Esophagus (tissue), 2 donors: ENCODE measurements at places on chromosomes 16 and 17. TPM values are rescaled to one million over a fixed set of nuclear protein-coding genes. Genes with fewer than 3 reads are reported as not detected.

The SHBG gene
- not detected for polyA plus RNA-seq

The OTOA gene
- polyA plus RNA-seq: not detected

The ZNF652 gene
- polyA plus RNA-seq: 18.5 TPM

The TAT gene
- not detected for polyA plus RNA-seq

The KRTAP1-5 gene
- not detected for polyA plus RNA-seq

The GLG1 gene
- polyA plus RNA-seq: 17.9 TPM

The BRCA1 gene
- 3.7 TPM for polyA plus RNA-seq

The LRRC36 gene
- 0.02 TPM for polyA plus RNA-seq

The SDR42E1 gene
- polyA plus RNA-seq: 2.3 TPM

The GUCY2D gene
- 0.19 TPM for polyA plus RNA-seq

The PTX4 gene
- not detected for polyA plus RNA-seq

The TNP2 gene
- polyA plus RNA-seq: not detected

The SOX15 gene
- polyA plus RNA-seq: 94.3 TPM

The CD300H gene
- polyA plus RNA-seq: not detected

The RDM1 gene
- polyA plus RNA-seq: 0.55 TPM

The KRTAP2-3 gene
- polyA plus RNA-seq: 0.10 TPM

The GPR142 gene
- polyA plus RNA-seq: 0.09 TPM

The CCL17 gene
- 7.6 TPM for polyA plus RNA-seq

The OR3A3 gene
- polyA plus RNA-seq: not detected

The PPM1E gene
- 0.02 TPM for polyA plus RNA-seq

The PRSS8 gene
- 201 TPM for polyA plus RNA-seq

The PPP1R9B gene
- 15.4 TPM for polyA plus RNA-seq

The RETREG3 gene
- polyA plus RNA-seq: 15.3 TPM

The ZG16B gene
- polyA plus RNA-seq: 1.1 TPM

The IGSF6 gene
- 1.1 TPM for polyA plus RNA-seq

The MYADML2 gene
- polyA plus RNA-seq: not detected

The BCAR1 gene
- 20.2 TPM for polyA plus RNA-seq

The SULT1A2 gene
- 0.05 TPM for polyA plus RNA-seq

The GP2 gene
- polyA plus RNA-seq: 0.45 TPM

The LRRC59 gene
- 52.1 TPM for polyA plus RNA-seq

The CSH2 gene
- not detected for polyA plus RNA-seq

The BCL6B gene
- polyA plus RNA-seq: 1.5 TPM

The HP gene
- polyA plus RNA-seq: 0.27 TPM

The CSF3 gene
- polyA plus RNA-seq: 0.26 TPM

The TP53TG3D gene
- polyA plus RNA-seq: 1.5 TPM

The TMED6 gene
- polyA plus RNA-seq: 0.33 TPM

The GNG13 gene
- not detected for polyA plus RNA-seq

The SCN4A gene
- 0.01 TPM for polyA plus RNA-seq

The SMIM36 gene
- polyA plus RNA-seq: not detected

The CA10 gene
- polyA plus RNA-seq: not detected

The OR1E2 gene
- not detected for polyA plus RNA-seq

The WFIKKN2 gene
- polyA plus RNA-seq: 0.02 TPM

The NPIPA7 gene
- 13.6 TPM for polyA plus RNA-seq

The SLC6A4 gene
- 2.3 TPM for polyA plus RNA-seq

The IGF2BP1 gene
- polyA plus RNA-seq: 0.01 TPM

The ADAD2 gene
- polyA plus RNA-seq: 11.5 TPM

The ENKD1 gene
- polyA plus RNA-seq: 16.0 TPM

The TNFSF13 gene
- 5.6 TPM for polyA plus RNA-seq

The SLC13A2 gene
- not detected for polyA plus RNA-seq

The ABCC1 gene
- 14.8 TPM for polyA plus RNA-seq

The CHST5 gene
- polyA plus RNA-seq: 0.10 TPM

The PRSS36 gene
- polyA plus RNA-seq: 2.4 TPM

The C1QTNF1 gene
- polyA plus RNA-seq: 7.2 TPM
